ENCODE measurements at places on chromosomes 4 and X. TPM values are rescaled to one million over a fixed set of nuclear protein-coding genes. Genes with fewer than 3 reads are reported as not detected.

CLDN34 gene
- 1.5 TPM for total RNA-seq

DOK7 gene
- 16.0 TPM for total RNA-seq

CDS1 gene
- total RNA-seq, result 39.8 TPM

G3BP2 gene
- total RNA-seq, result 85.0 TPM

MAGEC3 gene
- not detected for total RNA-seq

YIPF7 gene
- not detected for total RNA-seq

CD38 gene
- 54.0 TPM for total RNA-seq

COL4A5 gene
- total RNA-seq, result 38.6 TPM

RPS6KA6 gene
- total RNA-seq, result 0.55 TPM

CAPN6 gene
- 0.20 TPM for total RNA-seq

CPLX1 gene
- total RNA-seq, result 0.61 TPM

GAB3 gene
- total RNA-seq, result 10.6 TPM

DNA sequence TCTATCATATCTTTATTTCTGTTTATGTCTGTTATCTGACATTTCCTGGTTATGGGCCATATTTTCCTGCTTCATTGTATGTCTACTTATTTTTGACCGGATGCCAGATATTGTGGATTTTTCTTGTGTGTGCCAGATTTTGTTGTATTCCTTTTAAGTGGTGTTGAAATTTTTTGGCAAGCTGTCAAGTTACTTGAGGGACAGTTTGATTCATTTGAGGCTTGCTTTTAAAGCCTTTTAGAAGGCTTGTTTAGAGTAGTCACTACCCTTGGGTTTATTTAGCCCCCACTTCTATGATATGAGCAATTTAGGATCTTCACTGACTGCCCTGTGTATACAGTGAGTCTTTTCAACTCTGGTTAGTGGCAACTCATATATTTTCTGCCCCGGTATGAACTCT is 29.2 kb upstream of the NPY2R start:
- H3K4me3 ChIP-seq, result no peak overlapping the region
- no peaks in the 10 kb centered on the region for H3K36me3 ChIP-seq
- DNase-seq, result no peak
- H3K27me3 ChIP-seq, result no peaks in the 10 kb centered on the region
- no peaks in the 10 kb centered on the region for H3K4me1 ChIP-seq

- no peaks in the 10 kb centered on the region for H3K36me3 ChIP-seq
- peak overlapping the region; percentile 92 for H3K27ac ChIP-seq
- H3K27me3 ChIP-seq, result no peaks in the 10 kb centered on the region
- H3K4me3 ChIP-seq, result peak overlapping the region; percentile 62
- DNase-seq, result peak; percentile 98
Observed at GRCh38 chr4:119300101-119300978, 21.6 kb downstream of the FABP2 start.

GRCh38 chr4:139163806-139164206 is 13.2 kb downstream of the ELF2 start:
- DNase-seq, result no peak
- H3K4me3 ChIP-seq, result no peak overlapping the region
- no peaks in the 10 kb centered on the region for H3K36me3 ChIP-seq

DNA sequence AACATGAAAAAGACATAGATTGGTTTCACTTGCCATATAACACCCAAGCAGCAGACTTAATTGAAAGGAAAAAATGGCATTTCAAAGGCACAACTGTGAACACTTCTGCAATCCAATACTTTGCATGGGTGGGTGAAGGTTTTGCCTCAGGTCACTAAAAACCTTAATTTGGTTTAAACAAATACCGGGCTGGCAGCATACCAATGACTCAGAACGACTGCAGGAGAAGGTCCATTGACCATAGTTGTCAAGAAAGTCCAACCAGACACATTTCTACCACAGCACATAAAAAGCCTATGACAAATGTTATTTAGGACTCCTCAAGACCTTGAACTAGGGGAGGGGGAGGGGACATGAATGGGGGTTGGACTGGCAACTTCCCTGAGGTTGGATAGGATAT is 183.6 kb upstream of the TRPC5 start:
- H3K4me3 ChIP-seq, result no peak overlapping the region
- H3K36me3 ChIP-seq, result no peaks in the 10 kb centered on the region
- no peaks in the 10 kb centered on the region for H3K27me3 ChIP-seq
- H3K27ac ChIP-seq, result no peak overlapping the region
- H3K4me1 ChIP-seq, result no peaks in the 10 kb centered on the region
- DNase-seq, result no peak

DNA sequence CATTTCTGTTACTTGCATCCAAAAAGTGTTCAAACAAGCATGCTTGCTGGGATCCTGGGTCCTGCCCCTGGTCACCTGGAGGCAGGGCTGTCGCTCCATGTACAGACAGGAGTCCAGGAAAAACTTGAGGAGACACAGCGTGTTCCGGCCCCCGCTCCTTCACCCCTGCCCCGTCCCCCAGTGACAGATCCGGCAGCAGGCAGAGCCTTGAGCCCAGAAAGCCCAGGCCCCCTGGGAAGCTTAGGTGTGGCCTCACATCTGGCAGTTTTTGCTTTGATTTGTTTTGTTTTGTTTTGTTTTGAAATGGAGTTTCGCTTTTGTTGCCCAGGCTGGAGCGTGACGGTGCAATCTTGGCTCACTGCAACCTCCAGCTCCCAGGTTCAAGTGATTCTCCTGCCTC is 67.0 kb downstream of the TRMT44 start:
- H3K27me3 ChIP-seq, result no peaks in the 10 kb centered on the region
- peak; percentile 23 for DNase-seq
- peaks cover 10% of the 10 kb centered on the region for H3K4me1 ChIP-seq
- no peak overlapping the region for H3K4me3 ChIP-seq
- H3K27ac ChIP-seq, result peak overlapping the region; percentile 50

- H3K36me3 ChIP-seq, result no peaks in the 10 kb centered on the region
- peaks cover 48% of the 10 kb centered on the region for H3K4me1 ChIP-seq
- no peak overlapping the region for H3K4me3 ChIP-seq
- no peaks in the 10 kb centered on the region for H3K27me3 ChIP-seq
- peak overlapping the region; percentile 8 for H3K27ac ChIP-seq
Observed at GRCh38 chr4:78650106-78651024, 98.8 kb downstream of the ANXA3 start.

- no peak overlapping the region for H3K27ac ChIP-seq
- H3K27me3 ChIP-seq, result no peaks in the 10 kb centered on the region
- H3K36me3 ChIP-seq, result no peaks in the 10 kb centered on the region
- no peak overlapping the region for H3K4me3 ChIP-seq
Observed at GRCh38 chrX:128816919-128817318, 706.4 kb downstream of the SMARCA1 start.

DNA sequence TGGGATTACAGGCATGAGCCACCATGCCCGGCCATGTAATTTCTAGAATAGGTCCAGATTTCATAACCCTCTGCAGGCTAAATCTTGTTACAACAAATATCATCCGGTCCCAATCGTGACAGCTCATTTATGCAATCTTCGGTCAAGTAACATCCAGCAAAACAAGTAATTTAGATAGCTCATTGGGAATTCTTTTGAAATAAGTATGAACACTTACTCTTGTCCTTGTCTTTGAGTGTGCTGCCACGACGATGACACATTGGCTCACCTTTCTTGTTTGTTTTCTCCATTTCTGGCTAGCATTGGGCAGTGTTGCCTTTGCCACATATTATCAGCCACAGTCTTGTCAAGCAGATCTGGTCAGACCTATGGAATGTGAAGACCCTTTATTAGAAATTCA is 92.0 kb downstream of the PHEX start:
- no peaks in the 10 kb centered on the region for H3K4me1 ChIP-seq
- no peak overlapping the region for H3K4me3 ChIP-seq
- H3K36me3 ChIP-seq, result no peaks in the 10 kb centered on the region
- no peak for DNase-seq

DNA sequence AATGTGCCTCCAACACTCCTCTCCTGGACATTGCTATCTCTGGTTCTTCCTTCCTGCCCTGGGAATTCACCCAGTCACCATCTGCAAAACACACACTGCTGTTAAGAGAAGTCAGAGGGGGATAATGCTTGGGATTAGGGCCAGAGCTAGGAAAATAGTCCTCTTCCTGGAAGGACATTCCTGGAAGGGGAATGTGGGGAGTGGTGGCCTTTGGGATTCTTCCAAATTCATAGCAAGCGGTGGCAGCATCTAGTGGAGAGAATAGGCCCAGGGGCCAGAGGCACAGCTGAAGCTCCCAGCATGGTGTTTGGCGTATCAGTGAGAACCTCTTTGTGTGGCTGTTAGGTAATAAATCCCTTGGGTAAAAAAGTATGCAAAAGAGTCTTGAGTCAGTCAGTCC is 34.3 kb downstream of the SHROOM4 start:
- peaks cover 2% of the 10 kb centered on the region for H3K4me1 ChIP-seq
- H3K27me3 ChIP-seq, result no peaks in the 10 kb centered on the region
- H3K36me3 ChIP-seq, result no peaks in the 10 kb centered on the region
- H3K27ac ChIP-seq, result no peak overlapping the region

GRCh38 chr4:35934320-35934981 is 309.9 kb downstream of the ARAP2 start:
- no peak overlapping the region for H3K27ac ChIP-seq
- H3K27me3 ChIP-seq, result no peaks in the 10 kb centered on the region
- no peaks in the 10 kb centered on the region for H3K36me3 ChIP-seq
- no peaks in the 10 kb centered on the region for H3K4me1 ChIP-seq

GRCh38 chr4:48556268-48556667 is 66.2 kb downstream of the ZAR1 start:
- no peak overlapping the region for H3K4me3 ChIP-seq
- no peak for DNase-seq
- H3K36me3 ChIP-seq, result peaks cover 96% of the 10 kb centered on the region
- H3K4me1 ChIP-seq, result no peaks in the 10 kb centered on the region
- H3K27ac ChIP-seq, result no peak overlapping the region

GRCh38 chrX:48890934-48891401 is 6.6 kb downstream of the TIMM17B start:
- no peaks in the 10 kb centered on the region for H3K27me3 ChIP-seq
- peaks cover 9% of the 10 kb centered on the region for H3K4me1 ChIP-seq
- H3K36me3 ChIP-seq, result no peaks in the 10 kb centered on the region
- H3K27ac ChIP-seq, result peak overlapping the region; percentile 67

DNA sequence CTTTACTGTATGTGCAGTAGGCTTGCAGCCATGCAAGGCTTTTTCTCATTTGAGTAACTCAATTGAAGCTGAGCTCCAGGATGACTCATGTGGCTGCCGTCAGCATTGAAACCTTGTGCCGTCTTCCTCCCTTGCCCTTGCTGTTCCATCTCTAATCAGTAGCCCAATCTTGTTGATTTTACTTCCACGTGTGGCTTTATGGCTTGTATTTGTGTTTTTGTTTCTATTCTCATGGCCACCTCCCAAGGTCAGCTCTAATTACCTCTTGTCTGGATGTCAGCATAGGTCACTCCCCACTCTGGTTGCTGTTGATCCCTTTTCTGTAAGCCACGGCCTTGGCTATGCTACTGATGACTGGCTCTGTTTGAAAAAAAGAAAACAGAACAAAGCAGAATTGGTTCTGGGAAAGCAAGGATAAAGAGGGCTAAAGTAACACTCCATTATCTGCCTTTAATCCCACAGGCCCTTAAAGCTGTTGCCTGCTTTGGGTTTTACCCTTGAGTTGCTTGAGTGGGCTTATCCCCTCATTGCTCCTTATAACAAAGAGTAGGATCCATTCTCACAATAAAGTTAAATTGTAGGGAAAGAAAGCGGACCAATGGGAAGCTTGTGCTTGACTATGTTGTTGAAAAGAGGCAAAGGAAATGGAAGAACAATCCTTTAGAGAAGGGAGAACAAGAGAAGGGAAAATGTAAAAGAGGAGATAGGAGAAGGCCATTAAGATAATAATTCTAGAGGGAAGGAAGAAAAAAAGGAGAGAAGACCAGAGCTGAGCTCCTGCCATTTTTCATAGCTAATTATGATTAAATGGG is 173.9 kb upstream of the PGRMC2 start:
- H3K36me3 ChIP-seq, result no peaks in the 10 kb centered on the region
- H3K27ac ChIP-seq, result no peak overlapping the region
- no peaks in the 10 kb centered on the region for H3K27me3 ChIP-seq
- no peaks in the 10 kb centered on the region for H3K4me1 ChIP-seq
- H3K4me3 ChIP-seq, result no peak overlapping the region
- DNase-seq, result no peak

- H3K36me3 ChIP-seq, result no peaks in the 10 kb centered on the region
- H3K27me3 ChIP-seq, result no peaks in the 10 kb centered on the region
- no peak overlapping the region for H3K4me3 ChIP-seq
- no peaks in the 10 kb centered on the region for H3K4me1 ChIP-seq
- no peak overlapping the region for H3K27ac ChIP-seq
- DNase-seq, result no peak
Observed at GRCh38 chr4:111542056-111542455, 603.2 kb upstream of the FAM241A start.

- H3K4me3 ChIP-seq, result no peak overlapping the region
- no peaks in the 10 kb centered on the region for H3K27me3 ChIP-seq
- DNase-seq, result no peak
Observed at GRCh38 chr4:129926936-129927335, 831.0 kb downstream of the C4orf33 start.

- H3K27me3 ChIP-seq, result no peaks in the 10 kb centered on the region
- no peak overlapping the region for H3K4me3 ChIP-seq
- peaks cover 52% of the 10 kb centered on the region for H3K36me3 ChIP-seq
- DNase-seq, result no peak
Observed at GRCh38 chr4:184397516-184398163, 76.7 kb downstream of the IRF2 start.

GRCh38 chr4:78293821-78294301 is 236.7 kb downstream of the FRAS1 start:
- DNase-seq, result no peak
- no peak overlapping the region for H3K4me3 ChIP-seq
- no peaks in the 10 kb centered on the region for H3K27me3 ChIP-seq
- H3K4me1 ChIP-seq, result peaks cover 3% of the 10 kb centered on the region
- H3K27ac ChIP-seq, result no peak overlapping the region
- H3K36me3 ChIP-seq, result no peaks in the 10 kb centered on the region

DNA sequence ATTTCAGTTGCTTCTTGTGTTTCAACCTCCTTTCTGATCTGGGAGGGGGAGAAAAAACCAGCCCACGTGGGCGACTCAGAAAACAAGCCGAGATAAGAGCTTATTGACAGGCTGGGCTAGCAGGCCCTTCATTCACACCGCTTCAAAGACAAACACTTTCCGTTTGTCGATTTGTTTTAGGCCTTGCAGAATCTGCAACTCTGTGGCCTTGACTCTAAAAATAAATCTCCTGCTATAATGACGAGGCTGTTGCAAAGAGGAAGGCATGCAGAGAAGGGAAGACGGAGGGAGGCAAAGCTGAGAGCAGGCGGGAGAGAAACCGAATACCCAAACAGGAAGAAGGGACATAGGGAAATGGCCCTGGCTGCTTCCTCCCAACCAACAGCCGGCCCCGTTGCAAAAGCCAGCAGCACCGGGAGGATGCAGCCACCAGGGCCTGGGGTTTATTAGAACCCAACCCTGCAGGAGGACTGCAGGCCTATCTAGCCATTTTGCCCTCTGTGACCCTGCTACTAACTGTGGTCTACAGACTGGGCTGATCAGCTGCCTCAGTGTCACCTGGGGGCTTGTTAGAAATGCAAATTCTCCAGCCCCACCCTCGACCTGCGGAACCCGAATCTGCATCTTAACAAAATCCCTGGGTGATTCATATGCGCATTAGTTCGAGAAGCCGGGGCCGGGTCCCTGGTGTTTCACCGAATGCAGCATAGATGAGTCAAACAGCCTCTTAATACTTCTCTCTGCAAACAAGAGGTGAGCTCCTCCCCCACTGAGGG is 325.5 kb downstream of the BCOR start:
- no peak overlapping the region for H3K4me3 ChIP-seq
- H3K27me3 ChIP-seq, result no peaks in the 10 kb centered on the region
- peak overlapping the region; percentile 12 for H3K27ac ChIP-seq

GRCh38 chr4:110088670-110089069 is 109.7 kb downstream of the ELOVL6 start:
- no peak for DNase-seq
- H3K4me1 ChIP-seq, result peaks cover 4% of the 10 kb centered on the region
- H3K27me3 ChIP-seq, result no peaks in the 10 kb centered on the region
- H3K36me3 ChIP-seq, result no peaks in the 10 kb centered on the region
- H3K4me3 ChIP-seq, result no peak overlapping the region
